ENCODE measurements at places on chromosomes 7 and 10.

GRCh38 chr10:34339816-34340553, 475.1 kb downstream of the PARD3 start:
- no peak for DNase-seq

DNA sequence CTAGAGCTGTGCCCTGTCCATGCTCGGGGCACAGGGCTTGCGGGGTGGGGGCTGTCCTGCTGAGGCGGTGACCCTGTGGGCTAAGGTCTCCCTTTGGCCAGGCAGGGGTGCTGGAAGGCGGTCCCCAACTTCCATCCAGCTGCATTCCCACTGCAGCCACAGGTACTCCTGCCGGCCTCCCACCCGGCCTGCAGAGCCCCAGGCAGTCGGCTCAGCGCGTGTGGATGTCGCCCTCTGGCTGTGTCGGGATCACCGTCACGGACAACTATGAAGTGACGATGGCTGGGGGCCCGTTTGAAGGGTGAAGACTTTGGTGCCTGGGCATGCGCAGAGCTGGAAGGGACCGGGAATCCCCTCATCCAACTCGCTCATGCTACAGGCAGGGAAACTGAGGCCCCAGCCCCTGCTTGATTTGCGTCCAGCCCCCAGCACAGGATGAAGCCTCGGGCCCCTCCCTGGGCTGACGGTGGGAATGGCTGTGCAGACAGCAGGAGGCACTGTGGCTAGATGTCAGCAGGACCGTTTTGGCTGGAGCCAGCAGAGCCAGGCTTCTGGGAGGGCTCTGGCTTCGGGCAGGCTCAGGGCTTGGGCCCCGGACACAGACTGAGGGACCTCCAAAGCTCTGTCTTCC, 2.3 kb upstream of the TMEM184A start:
- no peak for DNase-seq

DNA sequence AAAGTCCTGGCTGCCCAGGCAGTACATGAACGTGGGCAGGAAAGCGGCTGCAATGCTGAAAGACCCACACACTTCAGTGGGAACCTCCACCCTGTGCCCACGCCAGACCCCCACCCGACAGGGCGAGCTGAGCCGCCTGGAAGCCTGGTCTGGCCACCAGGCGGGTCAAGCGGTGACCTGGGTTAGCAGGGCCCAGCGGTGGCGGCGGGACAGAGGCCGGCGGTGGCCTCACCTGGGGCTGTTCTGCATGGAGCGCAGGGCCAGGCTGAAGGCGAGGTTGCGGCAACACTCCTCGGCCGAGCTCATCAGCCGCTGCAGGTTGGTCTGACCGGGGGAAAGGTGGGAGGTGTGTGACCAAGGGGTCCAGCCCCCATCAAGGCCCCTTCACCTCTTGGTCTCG, 11.6 kb upstream of the MICALL2 start:
- DNase-seq = no peak

GRCh38 chr7:155509725-155510551, 36.4 kb downstream of the CNPY1 start:
- no peak for DNase-seq

GRCh38 chr7:114293289-114294012, 121.2 kb upstream of the FOXP2 start:
- no peak for DNase-seq

DNA sequence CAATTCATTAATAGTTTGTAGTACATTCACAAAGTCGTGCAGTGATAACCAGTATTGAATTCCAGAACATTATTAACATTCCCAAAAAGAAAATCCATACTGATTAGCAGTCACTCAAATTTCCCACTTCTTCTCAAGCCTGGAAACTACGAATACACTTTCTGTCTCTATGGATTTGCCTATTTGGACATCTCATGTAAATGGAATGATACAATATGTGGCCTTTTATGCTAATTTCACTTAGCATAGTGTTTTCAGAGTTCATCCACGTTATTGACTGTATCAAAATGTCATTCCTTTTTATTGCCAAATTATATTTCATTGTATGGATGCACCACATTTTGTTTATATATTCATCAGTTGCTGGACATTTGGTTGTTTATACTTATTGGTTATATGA, 78.8 kb downstream of the STK31 start:
- DNase-seq = no peak

DNA sequence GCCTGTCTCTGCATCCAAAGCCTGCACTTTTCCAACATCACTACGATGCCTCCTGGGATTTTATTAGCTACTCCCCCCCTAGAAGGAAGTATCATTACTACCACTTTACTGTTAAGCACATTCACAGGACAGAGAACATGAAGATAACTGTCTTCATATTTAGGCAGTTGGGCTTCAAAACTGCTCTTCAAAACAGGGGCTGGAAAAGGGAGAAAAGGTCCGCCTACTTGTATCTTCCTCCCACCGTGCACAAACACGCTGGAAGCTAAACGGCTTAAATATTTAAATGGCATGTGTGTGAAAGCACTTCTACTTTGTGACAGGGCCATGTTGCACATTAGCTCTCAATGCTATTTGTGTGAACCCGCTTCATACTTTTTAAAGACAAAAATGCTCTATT, 999 bp downstream of the ITIH5 start:
- no peak for DNase-seq

DNA sequence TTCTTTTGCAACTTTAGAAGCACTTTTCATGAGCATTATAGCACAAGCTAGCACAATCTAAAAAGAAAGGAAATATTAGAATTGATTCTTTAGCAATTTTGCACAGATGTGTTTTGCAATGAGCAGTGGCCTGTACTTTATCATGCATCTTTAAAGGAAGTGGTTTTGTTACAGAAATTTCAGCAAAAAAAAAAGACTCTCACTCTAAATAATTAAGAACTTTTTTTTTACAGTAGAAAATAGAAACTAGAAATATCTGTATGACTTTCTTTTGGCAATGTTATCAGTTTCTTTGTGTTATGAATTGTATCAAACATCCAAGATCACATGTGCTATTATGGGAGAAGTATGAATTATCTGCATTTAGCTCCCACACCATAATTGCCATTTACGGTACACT, 195.7 kb upstream of the KLF6 start:
- DNase-seq = no peak

DNA sequence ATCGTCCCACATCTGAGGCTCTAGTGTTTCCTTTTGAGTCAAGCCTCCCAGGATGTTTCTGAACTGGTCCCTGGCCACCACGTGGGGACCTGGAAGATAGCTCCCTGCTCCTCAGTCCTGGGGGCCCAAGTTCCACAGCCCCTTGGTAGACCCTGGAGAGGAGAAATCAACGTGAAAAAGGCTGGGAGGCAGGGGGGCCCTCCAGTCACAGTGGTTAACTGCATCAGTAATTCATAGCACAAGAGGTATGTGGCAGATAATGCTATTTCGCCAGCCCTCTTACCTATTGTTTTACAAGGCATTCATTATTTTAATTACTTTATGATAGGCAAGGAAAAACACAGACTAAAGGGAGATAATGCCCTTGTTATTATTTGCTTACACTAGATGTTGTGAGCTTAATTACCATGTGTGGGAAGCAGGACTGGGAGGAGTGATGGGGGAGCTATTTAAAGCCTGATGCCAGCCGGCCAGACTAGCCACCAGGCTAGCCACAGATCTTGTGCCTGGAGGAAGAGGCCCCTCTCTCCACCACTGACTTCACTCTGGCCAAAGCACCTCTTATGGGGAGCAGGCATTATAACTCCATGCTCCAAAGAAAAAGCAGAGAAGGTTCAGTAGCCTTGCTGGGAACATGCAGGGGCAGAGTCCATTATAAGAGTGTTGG, 230.7 kb downstream of the KCNMA1 start:
- no peak for DNase-seq

- no peak for DNase-seq
Measured at GRCh38 chr10:5963591-5963990, 13.8 kb downstream of the IL15RA start.

DNA sequence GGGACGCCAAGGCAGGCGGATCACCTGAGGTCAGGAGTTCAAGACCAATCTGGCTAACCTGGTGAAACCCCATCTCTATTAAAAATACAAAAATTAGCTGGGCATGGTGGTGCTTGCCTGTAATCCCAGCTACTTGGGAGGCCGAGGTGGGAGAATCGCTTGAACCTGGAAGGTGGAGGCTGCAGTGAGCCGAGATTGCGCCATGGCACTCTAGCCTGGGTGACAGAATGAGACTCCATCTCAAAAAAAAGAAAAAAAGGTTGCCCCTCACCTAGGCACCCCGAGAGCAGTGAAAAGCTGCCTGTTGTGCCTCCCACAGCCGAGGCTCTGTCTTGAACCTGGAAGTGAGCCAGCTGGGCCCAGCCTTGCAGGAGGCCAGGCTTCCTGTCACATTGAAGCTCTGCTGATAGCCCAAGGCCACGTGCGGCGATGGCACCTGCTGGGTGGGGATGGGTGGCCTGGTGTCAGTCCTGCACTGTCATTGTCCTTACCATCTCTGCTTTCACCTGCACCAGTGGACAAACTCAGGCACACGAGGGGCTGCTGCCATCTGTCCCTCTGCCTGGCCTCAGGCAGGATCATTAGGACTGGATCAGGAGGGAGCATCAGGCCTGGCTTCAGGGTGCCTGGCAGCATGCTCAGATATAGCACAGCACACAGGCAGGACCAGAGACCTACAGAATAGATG, 37.8 kb downstream of the DNAJB12 start:
- DNase-seq = peak; percentile 50

- no peak for DNase-seq
Measured at GRCh38 chr7:1794888-1795542, 124.9 kb downstream of the ELFN1 start.

GRCh38 chr10:3588346-3588745, 196.7 kb downstream of the KLF6 start:
- no peak for DNase-seq

DNA sequence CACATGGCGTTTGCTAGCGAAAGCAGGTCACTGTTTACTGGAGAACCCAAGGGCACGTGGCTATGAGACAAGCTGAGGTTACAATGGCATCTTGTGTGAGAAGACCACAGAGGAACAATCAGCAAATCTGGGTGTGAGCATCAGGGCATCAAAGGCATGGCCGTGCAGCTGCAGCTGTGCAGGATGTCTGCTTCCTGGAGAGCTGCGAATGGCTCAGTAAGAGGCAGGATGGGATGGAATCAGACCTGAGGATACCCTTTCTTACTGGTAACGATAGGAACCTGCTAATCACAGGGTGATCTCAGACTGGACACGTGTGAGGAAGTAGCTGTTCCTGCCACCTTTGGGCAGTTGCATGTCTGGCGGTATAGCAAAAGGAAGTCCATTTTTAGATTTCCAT, 119.5 kb downstream of the RNF216 start:
- no peak for DNase-seq

GRCh38 chr10:22468570-22469320, 123.4 kb downstream of the SPAG6 start:
- DNase-seq = no peak

DNA sequence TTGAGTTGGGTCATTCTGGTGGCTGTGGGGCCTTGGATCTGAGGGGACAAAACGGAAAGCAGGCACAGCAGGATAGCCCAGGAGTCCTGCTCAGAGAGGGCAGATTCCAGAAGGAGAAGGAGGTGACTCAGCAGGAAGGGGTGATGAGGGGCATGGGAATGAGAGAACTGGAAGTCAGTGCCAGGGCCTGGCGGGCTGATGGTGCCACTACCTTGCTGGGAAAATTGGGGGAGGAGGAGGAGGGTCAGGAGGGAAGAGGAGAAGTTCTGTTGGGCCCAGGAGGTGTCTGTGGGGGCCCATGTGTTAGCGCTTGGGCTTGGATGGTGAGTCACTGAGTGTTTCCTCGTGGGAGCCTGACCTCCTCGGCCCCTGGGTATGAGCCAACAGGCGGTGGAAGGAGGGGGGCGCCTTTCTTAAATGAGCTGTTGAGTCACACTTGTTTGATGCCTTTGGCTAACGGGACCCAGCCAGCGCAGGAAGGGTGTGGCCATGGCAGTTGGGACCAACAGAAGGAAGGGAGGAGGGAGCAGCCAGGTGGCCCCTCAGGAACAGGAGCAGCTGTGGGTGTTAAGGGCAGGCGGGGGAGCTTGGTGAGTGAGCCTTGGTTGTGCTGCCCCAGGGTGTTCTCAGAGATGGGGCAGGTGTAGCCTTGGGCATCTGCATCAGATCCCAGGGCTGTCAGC, 130.0 kb upstream of the BTBD16 start:
- no peak for DNase-seq

DNA sequence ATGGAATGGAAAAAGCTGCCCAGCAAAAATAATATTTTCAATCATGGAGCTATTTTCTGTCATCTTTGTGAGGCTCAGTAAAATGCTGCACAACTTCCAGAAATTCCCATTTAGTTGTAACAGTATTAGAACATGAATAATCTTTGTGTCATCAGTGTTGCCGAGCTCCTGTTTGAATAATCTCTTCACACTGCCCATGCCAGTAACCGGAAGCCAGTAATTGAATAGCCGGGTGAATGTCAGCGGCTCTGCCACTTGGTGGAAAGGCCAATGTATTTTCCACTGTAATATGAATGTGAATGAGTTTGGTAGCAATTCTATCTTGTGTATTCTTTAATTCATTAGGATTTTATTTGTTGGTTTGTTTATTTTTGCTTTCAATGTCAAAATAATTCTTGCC, 172.5 kb upstream of the INSYN2A start:
- no peak for DNase-seq

- no peak for DNase-seq
Measured at GRCh38 chr10:71598621-71599055, 120.9 kb downstream of the C10orf105 start.

- no peak for DNase-seq
Measured at GRCh38 chr7:129875745-129876411, 76.9 kb downstream of the UBE2H start.

GRCh38 chr7:154965014-154965413, 37.9 kb downstream of the PAXIP1 start:
- no peak for DNase-seq

DNA sequence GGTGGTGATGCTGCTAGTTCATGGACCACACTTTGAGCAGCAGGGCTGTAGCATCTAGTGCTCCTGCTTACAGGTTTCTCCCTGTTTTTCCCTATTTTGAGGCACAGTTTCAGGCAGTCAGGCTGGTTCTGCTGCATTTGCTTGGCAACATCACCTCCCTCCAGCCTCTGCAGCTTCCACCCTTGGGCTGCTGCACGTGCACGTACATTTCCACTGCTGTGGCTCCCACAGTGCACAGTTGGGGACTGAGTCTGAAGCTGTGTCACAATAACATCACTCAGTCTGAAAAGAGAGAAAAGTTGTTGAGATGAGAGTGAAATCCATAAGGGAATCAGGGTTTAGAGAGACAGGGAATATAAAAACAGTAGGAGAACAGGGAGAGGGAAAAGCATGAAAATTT, 230.7 kb upstream of the FZD1 start:
- DNase-seq = no peak

- DNase-seq = no peak
Measured at GRCh38 chr7:132092106-132092505, 484.2 kb downstream of the PLXNA4 start.

- no peak for DNase-seq
Measured at GRCh38 chr7:127792528-127793342, 140.7 kb downstream of the SND1 start.
